ENCODE measurements at places on chromosomes 6 and 20.

- no peak for DNase-seq
Measured at GRCh38 chr20:45189861-45190260, 15.2 kb downstream of the PI3 start.

- no peak for DNase-seq
Measured at GRCh38 chr6:76230711-76231110, 158.2 kb upstream of the IMPG1 start.

GRCh38 chr20:47220161-47220582, 136.3 kb downstream of the ZMYND8 start:
- DNase-seq: peak; percentile 68

GRCh38 chr6:52000064-52000463, 87.3 kb downstream of the PKHD1 start:
- DNase-seq: no peak

DNA sequence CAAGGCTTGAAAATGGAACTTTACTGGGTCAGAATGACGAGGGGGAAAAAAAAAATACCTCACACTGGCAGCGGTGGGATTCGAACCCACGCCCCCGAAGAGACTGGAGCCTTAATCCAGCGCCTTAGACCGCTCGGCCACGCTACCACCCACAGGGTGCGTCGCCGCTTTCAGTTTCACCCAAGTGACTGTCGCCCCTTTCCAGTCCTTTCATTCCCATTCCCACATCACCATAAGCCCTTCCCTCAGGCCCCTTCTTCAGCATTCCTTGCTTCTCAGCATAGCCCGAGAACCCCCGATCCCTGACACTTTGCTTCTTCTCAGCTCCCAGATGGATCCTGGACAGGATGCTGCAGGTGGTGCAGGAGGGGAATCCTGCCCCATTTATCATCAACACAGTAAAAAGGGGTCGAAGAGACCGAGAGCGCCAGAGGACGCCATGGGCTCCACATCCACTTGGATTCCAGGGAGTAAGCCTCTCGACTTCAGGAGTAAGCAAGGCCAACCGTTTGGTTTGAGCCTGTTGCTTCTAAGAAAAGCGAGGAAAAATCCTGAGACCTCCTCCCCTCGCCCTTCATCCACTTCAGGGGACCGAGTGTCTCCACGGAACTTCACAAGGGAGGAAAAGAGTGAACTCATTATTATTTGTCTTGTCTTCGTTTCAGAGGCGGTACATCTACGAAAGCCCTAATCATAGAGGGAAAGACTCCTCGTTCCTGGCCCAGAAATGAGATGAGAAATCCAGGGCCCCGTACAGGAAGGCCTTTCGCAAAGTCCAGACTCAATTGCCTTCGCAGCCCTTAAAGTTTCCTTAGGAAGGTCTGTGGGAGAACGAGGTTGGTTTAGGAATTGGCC, 20.0 kb upstream of the TRIM27 start:
- DNase-seq: peak; percentile 84

GRCh38 chr6:65700561-65700960, 6.5 kb downstream of the EYS start:
- DNase-seq: no peak

DNA sequence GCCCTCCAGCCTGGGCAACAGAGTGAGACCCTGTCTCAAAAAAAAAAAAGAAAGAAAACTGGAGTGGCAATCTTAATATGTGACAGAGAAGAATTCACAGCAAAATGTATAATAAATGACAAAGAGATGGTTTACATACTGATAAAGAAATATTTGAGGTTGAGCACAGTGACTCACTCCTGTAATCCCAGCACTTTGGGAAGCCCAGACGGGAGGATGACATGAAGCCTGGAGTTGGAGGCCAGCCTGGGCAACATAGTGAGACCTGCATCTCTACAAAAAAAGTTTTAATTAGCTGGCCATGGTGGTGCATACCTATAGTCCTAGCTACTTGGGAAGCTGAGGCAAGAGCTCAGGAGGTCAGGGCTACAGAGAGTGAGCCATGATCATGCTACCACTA, 12.4 kb upstream of the DEFB118 start:
- DNase-seq: no peak

DNA sequence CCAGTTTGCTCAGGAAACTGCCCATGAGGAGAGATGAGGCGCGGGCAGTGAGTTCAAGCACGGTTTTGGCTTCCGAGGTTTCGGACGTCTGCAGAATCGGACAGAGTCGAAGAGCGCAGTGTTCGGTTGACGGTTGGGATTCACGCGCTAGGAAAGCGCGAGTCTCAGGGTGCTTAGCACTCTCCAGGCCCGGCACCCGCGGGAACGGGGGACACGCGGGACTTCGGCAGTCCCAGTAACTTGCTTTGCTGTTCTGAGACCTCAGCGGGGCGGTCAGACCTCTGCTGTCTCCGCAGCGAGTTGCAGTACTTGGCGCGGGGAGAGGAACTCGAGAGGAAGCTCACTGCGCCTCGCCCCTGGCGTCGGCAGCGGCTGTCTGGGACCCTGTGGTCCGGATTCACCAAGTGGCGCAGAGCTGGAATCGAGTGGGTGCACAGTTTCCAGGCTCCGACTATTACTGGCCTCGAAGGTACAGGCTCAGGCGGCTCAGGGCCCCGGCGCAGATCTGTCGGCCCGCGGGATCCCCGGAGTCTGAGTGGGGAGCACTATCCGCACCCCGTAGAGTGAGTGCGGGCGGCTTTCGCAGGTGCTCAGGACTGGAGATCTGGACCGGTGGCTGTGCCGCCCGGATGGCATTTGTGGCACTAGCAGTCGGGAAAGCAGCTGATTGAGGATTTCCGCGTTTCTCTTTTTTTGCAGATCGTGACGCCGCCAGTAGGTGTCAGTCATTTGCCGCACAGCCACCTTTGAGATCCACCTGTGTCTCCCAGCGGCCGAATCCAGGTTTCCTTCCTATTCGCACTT, at the start of gene POM121L2:
POM121L2 (minus strand) TSS at position 128 of the 804 bp plus-strand sequence; CDS start at position 25, 103 bp downstream.
- peak; percentile 75 for DNase-seq

- no peak for DNase-seq
Measured at GRCh38 chr6:137640086-137640485, 145.9 kb upstream of the OLIG3 start.

GRCh38 chr20:61328911-61329558, 77.0 kb downstream of the CDH4 start:
- no peak for DNase-seq

- no peak for DNase-seq
Measured at GRCh38 chr6:7954477-7955200, 44.1 kb upstream of the TXNDC5 start.

GRCh38 chr6:887583-888235, 194.8 kb upstream of the EXOC2 start:
- DNase-seq: no peak

GRCh38 chr20:52446421-52447224, 255.0 kb upstream of the ZFP64 start:
- no peak for DNase-seq
